ENCODE measurements at places on chromosomes 1 and 21. TPM values are rescaled to one million over a fixed set of nuclear protein-coding genes. Genes with fewer than 3 reads are reported as not detected.

Gene ZNF593OS
- not detected for total RNA-seq

Gene EVI5
- total RNA-seq, result 5.7 TPM

Gene OR10Z1
- total RNA-seq, result not detected

Gene S100A12
- not detected for total RNA-seq

Gene ERO1B
- 2.8 TPM for total RNA-seq

Gene ZNF678
- 1.7 TPM for total RNA-seq

Gene BSDC1
- 20.5 TPM for total RNA-seq

Gene AIRE
- not detected for total RNA-seq

Gene RGS8
- total RNA-seq, result not detected

Gene ADAM30
- total RNA-seq, result not detected

Gene GFI1
- total RNA-seq, result 0.67 TPM

Gene AMIGO1
- 1.3 TPM for total RNA-seq

Gene LRRIQ3
- total RNA-seq, result 0.53 TPM

Gene PLA2G2F
- not detected for total RNA-seq

Gene LMOD1
- total RNA-seq, result not detected

Gene CLDN19
- total RNA-seq, result not detected

Gene CFAP141
- not detected for total RNA-seq

Gene GCSAML
- not detected for total RNA-seq

Gene FCMR
- total RNA-seq, result 5.2 TPM

Gene CAPN2
- total RNA-seq, result 429 TPM

Gene ERICH3
- not detected for total RNA-seq

Gene GPR37L1
- 0.14 TPM for total RNA-seq

Gene NVL
- 19.9 TPM for total RNA-seq

Gene FALEC
- total RNA-seq, result not detected

Gene PLA2G2D
- total RNA-seq, result not detected

Gene CIART
- 2.2 TPM for total RNA-seq

Gene LIN28A
- not detected for total RNA-seq

Gene C1orf226
- 1.2 TPM for total RNA-seq

Gene TNFSF4
- total RNA-seq, result not detected

Gene ZNF683
- total RNA-seq, result not detected

Gene NPHS2
- total RNA-seq, result not detected

Gene FAM72C
- 5.7 TPM for total RNA-seq

All from A549 treated with Mapracorat at 1 μM for 4 hours (cell line).